ENCODE measurements at places on chromosomes 4 and X.

DNA sequence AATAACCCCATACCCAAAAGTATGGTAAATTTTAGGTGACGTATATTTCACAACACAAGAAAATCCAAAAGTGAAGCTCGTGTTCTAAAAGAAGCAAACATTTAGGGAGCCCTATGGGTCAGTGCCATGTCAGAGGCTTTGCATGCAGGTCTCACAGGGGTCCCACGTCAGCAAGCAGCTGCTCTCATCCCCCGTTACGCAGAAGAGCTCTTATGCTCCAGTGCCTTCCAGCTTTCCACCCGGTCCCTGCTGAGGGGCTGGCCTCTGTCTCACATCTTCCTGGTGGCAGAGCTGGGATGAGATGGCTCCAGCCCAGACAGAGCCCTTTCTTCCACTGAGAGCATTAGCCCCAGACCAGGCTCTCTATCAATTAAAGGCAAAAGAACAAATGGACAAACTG is 82.0 kb downstream of the IRF2 start:
- no peak for DNase-seq

- DNase-seq = no peak
Observed at GRCh38 chr4:129531253-129531652, 435.3 kb downstream of the C4orf33 start.

DNA sequence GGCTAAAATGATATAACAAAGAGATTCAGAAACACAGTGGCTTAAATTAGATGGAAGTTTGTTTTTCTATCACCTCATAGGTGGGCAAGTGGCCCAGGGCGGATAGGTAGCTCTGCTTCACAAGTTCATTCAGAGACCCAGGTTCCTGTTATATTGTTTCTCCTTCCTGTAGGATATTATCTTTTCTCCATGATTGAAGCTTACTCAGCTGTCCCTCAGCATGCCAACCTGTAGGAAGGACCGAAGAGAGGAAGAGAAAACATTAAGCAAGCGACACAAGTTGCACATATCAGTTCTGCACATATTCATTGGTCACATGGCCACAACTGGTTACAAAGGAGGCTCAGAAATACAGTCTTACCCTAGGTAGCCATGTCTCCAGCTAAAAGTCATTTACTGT is 6.9 kb downstream of the KLHL5 start:
- DNase-seq = no peak

GRCh38 chr4:159487284-159487747 is 384.4 kb downstream of the RAPGEF2 start:
- DNase-seq = peak; percentile 75

- peak; percentile 73 for DNase-seq
Observed at GRCh38 chr4:71389149-71389827, 50.5 kb downstream of the SLC4A4 start.

- DNase-seq = peak; percentile 6
Observed at GRCh38 chr4:170716868-170717267, 627.1 kb upstream of the AADAT start.

GRCh38 chrX:152817078-152817764 is 13.3 kb downstream of the CETN2 start:
- peak; percentile 44 for DNase-seq

DNA sequence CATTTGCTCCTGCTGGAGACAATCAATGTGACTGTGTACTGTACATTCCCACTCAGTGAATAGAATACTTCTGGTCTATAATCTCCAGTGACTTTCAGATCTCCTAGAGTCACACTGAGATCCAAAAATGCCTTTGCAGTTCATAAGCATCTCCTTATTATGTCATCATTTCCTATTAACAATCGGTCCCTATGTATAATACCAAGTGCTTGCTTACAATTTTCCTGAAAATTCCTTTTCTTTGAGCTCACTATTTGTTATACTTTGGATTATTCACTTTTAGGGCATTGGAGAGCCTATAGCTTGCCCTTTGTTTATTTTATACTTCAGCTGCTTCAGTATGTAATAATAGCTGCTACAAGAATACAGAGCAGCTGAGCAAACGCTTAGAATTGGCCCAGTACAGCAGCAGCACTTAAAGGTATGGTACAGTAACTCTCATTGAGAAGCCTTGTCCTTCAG is 313.0 kb downstream of the DCTD start:
- DNase-seq = peak; percentile 81

DNA sequence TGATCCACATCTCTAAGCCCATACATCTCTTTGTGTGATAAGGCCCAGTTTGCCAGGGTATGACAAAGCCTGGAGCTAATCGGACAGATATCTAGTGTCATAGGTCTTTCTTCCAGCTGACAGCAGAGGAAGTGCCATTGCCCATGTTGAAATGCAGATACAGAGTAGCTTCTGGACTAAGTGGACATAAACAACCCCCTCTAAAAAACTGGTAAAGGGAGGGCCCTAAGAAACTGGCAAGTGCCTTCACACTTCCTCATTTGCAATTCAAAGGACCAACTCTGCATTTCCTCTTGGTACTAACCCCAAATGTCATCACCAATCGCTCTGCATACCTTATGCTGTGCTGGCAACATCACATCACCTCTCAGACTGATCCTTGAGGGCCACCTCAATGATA is 20.8 kb downstream of the ARHGEF6 start:
- no peak for DNase-seq

GRCh38 chr4:6852582-6852981 is 57.0 kb upstream of the TBC1D14 start:
- no peak for DNase-seq

- peak; percentile 57 for DNase-seq
Observed at GRCh38 chrX:53682885-53683555, 3.5 kb downstream of the HUWE1 start.

- DNase-seq = no peak
Observed at GRCh38 chr4:67320645-67321044, 224.7 kb downstream of the CENPC start.

DNA sequence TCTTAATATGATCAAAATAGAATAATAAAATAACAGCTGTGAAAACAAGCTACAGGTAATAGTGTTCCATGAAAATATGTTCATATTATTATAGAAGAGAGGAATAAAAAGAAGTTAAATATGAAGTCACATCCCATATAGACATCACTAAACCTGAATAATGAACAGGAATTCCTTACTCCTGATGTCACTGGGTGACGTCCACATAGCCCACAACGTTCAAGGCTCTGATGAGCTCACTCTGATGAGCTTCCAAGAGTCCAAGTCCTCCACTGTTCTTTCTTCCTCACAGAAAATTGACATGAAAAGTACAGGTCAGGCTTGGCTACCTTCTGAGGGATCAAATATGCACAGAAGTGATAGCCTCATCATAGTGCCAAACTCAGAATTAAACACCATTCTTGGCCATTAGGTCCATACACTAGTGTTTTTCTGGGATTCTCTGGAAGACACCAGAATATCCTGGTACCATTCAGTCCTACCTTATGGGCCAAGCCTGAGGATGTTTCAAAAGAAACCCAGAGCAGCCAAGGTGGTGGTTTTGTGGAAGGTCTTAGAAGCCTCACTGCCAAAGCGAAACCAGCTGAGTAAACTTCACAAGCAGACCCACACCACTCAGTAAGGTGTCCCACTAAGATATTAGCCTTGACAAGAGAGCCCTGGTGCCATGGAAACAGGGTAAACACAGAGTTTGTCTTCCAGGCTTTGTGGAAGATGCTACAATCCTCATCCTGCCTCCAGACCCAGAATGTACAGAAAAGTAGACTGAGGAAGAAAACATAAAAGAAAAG is 138.4 kb upstream of the HHIP start:
- DNase-seq = no peak

DNA sequence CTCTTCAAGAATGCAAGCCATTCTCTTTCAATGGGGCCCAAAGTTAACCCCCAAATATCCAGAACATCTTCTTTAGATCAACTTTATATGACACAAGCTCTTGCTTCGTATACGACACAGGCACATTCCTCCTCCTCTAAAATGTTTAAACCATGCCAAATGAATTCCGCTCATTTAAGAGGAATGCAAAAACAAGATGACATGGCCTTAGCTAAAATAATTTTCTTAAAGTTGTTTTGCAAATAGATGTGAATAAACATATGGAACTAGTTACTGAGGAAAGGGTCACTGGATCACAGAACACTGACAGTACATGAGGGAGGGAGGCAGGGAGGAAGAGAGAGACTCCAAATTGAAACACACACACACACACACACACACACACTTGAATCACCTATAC is 97.4 kb downstream of the RASL11B start:
- peak; percentile 95 for DNase-seq

DNA sequence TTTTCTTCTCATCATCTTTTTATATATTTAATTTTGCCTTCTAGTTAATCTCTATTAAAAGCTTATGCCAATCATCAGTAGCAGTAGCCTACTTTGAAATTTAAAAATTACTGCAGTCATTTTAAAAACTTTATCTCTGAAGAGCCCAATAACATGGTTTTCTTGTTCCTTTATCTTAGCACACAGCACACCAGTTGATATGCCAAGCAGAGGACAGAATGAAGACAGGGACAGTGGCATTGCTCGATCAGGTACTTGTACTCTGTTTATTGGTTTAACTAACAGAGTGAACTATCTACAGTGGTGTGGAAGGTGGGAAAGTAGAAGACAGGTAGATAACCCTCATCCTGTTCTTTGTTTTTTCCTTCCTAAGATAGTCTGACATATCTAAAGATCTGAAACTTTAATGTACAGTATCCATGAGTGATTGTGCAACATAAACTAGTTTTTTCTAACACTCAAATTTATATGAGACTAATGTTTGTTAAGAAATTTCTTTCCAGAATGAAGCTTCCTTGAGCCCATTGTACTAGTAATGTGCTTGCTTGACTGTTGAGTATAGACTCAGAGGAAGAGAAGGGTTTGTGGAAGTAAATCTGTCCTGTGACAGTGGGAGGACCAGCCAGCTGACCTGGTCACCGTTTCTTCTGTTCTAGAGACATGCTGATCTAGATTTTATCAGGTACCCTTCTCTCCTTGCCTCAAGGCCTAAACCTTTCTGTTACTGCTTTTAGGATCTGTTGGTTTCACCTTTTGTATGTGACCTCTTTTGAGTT is 66.6 kb downstream of the FNIP2 start:
- no peak for DNase-seq

- DNase-seq = no peak
Observed at GRCh38 chrX:100407784-100408712, 2.0 kb downstream of the PCDH19 start.

GRCh38 chr4:151631349-151631748 is 129.5 kb downstream of the GATB start:
- DNase-seq = no peak

- DNase-seq = no peak
Observed at GRCh38 chr4:165111906-165112367, 723 bp downstream of the TMEM192 start.
